ENCODE measurements at places on chromosomes 4 and X. TPM values are rescaled to one million over a fixed set of nuclear protein-coding genes. Genes with fewer than 3 reads are reported as not detected.

DNA sequence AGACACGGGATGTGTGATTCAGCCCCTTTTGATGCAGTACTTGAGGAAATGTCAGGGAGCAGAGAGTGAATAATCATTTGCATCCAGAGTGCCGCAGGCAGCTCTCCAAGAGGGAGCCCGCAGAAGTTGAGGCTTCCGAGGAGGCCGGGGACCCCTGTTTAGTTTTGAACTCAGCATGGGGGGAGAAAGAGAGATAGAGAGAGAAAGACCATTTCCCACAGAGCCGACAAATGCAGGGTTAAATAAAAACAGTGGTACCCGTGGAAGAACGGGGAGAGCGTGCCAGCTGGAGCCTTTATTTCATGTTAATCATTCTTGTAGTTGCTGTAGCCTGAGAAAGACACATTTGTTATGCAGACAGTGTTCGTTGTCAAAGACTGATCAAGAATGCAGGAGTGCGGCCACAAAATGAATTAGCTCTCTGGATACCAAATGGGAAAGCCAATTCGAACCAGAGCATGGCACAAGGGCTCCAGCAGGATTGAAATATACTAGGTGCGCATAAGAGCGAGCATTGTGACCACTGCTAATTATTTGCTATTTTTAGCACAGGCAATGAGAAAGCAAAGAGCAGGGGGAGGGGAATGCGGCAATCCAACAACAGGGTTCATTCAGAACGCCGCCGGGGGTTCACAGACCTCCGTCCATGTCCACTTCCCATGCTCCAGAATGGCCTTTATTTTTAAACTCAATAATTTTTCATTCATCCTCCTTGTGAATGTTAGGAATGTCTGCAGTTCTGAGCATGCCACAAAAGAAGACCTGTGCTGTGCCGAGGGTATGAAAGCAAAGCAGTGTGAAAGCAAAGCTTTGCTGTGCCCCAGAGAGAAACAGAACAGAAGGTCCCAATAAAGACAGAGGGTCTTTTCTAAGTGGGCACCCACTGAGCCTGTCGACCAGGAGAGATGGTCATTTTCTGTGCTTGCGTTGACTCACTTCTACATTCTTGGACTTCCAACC, 243.9 kb upstream of the VCX3A start:
- peak; percentile 52 for DNase-seq

GRCh38 chr4:924107-925096, 7.7 kb downstream of the GAK start:
- DNase-seq = no peak

GRCh38 chr4:7193030-7193958, 956 bp downstream of the SORCS2 start:
- DNase-seq = no peak

DNA sequence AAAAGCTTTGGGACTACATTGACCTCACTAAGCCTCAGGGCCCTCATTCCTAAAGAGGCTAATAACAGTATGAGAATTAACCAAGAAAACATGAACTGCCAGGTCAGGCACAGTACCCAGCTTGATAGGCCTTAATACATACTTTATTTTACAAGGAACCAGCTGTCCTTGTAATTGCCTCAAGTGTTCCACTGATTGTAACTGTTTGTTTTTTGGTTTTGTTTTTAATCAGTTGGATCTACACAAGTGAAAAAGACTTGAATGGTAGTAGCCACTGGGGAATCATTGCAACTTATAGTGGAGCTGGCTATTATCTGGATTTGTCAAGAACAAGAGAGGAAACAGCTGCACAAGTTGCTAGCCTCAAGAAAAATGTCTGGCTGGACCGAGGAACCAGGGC, 35.6 kb downstream of the PKD2 start:
- no peak for DNase-seq

DNA sequence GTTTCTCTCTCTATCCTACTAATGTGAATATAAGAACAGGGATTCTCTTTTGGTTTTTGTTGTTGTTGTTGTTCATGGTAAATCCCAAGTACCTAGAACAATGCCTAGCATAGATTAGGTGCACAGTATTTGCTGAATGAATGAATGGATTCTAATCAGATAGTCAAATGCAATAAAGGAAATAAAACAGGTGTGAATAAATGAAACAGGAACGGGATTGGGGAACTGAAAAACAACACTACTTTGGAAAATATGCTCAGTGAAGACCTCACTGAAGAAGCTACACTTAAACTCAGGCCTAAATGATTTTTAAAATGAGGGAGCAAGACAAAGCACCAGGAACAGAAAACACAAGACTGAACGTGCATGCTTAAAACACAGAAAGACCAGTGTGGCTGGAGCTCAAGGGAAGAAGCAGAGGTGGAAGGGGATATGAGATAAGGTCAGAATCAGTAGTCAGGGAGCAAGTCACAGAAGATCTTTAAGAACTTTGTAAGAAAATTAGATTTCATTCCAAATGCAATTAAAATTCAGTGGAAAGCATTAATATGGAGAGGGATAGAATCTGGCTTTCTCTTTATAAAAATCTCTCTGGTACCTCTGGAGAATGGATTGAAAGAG, 144.7 kb downstream of the ZAR1 start:
- no peak for DNase-seq

GRCh38 chr4:4637710-4638109, 95.9 kb upstream of the STX18 start:
- no peak for DNase-seq

DNA sequence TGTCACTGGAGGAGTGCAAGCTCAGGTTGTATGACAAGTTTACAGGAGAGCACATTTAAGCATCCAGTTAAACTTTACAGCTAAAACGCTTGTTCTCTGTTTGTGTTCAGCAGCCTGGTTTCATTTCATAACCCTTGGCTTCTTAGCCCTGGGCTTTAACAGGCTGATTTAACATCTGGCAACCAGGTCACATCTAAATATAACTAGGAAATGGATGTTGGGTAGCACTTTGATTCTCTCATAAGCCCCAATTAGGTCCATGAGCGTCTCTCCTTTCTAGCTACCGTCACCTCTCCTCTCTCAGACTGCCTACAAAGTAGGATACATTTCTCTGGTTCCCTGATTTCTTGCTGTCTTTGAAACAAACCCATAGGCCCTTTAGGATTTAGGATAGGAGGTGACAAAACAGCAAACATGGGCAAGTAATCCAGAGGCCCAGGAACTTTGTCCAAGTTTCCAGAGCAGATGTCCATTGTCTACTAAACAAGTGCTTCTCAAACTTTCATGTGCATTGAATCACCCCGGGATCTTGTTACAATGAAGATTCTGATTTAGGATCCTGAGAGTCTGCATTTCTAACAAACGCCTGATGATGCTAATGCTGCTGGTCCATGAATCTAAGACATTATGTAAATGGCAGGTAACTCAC, 22.5 kb downstream of the OTUD6A start:
- DNase-seq = no peak

DNA sequence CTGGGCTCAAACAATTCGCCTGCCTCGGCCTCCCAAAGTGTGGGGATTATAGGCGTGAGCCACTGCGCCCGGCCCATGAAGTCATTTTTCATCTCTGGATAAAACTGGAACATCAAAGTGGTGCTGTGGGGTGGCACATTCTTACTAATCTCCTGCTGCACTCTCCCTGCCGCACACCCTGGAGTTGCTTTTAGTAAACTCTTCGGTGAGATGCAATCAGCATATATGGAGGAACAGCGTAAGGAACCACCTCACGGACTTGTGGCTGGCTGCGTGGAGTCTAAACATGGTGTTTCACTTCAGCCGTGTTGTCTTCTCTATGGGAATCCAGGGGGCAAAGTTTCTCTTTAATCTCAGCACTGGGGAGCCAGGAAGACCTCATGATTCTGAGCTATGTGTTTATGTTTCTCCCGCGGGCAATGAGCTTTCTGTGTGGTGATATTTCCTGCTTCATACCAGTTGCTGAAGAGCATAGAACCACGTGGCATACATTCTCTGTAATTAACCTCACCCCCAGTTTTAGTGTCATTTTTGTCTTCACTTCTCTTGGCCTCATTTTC, 2.1 kb upstream of the RHOH start:
- DNase-seq = no peak

DNA sequence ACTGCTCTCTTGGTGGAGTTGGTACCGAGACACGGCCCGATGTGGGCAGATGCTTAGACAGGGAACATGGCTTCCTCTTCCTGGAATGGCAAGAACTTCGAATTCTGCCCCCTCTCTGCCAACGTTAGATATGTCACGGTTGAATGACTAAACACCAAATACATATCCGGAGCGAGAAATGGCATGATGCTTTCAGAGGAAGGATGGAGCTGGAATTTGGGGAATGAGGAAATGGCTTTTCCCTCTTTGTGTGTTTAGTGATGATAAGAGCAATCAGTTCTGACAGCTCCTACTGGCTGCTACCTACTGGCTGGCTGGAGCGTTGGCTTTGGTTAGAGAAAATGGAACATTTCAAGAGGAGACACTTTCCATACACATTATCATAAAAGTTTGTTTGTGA, 140.0 kb downstream of the DHRSX start:
- no peak for DNase-seq

DNA sequence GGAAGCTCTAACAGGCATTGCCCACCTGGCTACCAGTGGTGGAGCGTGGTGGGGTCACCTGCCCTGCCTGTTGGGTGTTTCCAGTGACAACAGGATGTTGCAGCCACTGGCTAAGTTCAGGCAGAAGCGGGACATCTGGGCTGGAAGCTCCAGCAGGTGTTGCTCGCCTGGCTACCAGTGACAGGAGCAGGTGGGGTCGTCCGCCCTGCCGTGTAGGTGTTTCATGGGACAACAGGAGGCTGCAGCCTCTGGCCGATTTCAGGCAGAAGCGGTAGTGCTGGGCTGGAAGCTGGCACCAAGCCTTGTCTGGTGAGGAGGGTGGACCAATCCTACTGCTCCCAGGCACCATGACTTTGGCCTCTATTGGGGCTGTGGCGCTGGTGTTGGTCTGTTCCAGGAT, 39.4 kb downstream of the RIPPLY1 start:
- no peak for DNase-seq

GRCh38 chr4:174444390-174444789, 77.9 kb downstream of the HPGD start:
- no peak for DNase-seq

DNA sequence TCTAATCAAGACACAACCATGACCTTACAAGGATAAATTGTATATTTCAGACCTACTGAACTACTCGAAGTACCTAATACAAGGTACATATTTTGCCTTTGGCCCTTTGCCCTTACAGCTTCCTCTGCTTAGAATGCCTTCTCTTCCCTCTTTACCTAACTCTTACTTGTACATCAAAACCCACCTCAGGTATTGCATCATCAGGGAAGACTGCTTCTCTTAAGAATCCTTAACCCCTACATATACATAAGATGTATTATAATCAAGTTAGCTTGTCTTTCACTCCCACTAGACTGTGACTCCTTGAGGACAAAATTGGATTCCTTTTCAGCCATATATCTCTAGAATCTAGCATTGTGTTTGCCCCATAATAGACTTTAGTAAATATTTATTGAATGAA, 101.7 kb upstream of the STIM2 start:
- no peak for DNase-seq

DNA sequence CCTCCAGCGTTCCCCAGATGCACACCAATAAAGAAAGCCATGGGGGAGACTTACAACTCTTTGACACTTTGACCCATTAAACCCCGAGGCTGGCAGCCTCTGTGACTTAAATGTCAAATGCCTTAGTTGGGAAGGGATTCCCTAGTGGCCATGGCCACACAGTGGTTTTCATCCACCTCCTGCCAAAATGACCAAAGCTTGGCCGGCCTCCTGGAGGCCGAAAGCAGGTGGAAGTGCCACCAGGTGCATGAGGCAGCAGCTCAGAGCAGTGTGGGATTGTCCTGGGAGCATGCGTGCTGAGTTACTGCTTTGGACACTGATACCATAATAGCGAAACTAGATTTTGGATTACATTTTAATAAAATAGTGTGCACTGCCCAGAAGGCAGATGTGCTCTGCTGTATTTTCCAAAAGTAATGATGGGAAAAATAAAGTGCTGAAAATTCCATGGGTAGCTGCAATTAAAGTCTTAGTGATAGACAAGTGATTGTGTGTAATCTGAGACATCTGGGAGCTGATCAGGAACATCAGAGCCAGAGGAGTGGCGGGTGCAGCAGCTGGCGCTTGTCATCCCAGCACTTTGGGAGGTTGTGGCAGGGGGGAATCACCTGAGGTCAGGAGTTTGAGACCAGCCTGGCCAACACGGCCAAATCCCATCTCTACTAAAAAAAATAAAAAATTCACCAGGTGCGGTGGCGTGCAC, 39.8 kb upstream of the TADA2B start:
- DNase-seq = no peak

DNA sequence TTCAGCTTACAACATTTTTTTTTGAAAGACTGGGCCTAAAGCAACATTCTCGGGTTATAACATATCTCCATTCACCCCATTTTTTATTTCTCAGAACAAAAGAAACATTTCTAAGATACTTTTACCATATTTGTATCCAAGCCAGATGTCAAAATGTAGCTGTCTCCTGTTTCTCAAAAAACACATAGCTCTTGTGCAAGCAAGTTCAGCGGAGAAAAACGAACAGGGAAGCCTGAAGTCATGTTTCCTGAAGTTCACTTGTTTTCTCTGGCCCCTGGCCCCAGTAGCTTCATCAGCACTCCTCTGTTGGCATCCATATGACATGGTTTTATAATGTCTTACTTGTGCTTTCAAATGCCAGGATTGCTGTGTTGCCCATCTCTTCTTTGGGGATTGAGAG, 218.2 kb downstream of the BANK1 start:
- DNase-seq = no peak

GRCh38 chrX:77160301-77160700, 286.9 kb upstream of the FGF16 start:
- no peak for DNase-seq

GRCh38 chr4:53734584-53735353, 143.5 kb upstream of the LNX1 start:
- DNase-seq = no peak

- DNase-seq = no peak
These were observed 22.6 kb upstream of the DUSP9 start for GRCh38 chrX:153624196-153625091.

Gene STPG2
- 0.23 TPM for total RNA-seq

Gene CCKAR
- not detected for total RNA-seq

Gene PTPN13
- total RNA-seq = 70.5 TPM

Gene OTC
- not detected for total RNA-seq

Gene TRIML2
- not detected for total RNA-seq

Gene SYTL5
- not detected for total RNA-seq

Gene PLAC8
- total RNA-seq = 0.57 TPM

Gene SLC49A3
- total RNA-seq = 0.91 TPM

Gene CDKL5
- 3.7 TPM for total RNA-seq

Data from neural crest cell (in vitro differentiated cells).